Fibroblast of skin of abdomen (primary cell): ENCODE measurements at places on chromosomes 4 and X.

DNA sequence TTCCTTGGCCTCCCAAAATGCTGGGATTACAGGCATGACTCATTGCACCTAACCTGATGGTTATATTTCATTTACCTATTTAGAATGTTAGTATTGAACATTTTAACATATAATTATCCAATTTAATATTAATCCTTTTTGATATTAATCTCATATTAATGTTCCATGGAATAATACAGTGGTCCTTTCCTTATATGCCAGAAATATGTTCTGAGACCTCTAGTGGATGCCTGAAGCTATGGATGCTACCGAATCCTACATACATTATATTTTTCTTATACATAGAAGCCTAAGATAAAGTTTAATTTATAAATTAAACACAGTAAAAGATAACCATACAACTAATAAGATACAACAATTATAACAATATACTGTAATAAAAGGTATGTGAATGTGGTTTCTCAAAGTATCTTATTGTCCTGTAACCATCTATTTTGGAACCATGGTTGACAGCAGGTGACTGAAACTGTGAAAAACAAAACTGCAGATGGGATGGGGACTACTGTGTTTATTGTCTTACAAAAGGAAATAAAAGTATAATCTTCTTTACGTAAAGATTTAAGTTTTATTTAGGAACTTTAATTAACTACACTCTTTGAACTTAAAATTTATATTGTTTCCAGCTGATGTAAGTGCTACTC lies 431.4 kb downstream of the GRID2 start:
- DNase-seq: no peak

DNA sequence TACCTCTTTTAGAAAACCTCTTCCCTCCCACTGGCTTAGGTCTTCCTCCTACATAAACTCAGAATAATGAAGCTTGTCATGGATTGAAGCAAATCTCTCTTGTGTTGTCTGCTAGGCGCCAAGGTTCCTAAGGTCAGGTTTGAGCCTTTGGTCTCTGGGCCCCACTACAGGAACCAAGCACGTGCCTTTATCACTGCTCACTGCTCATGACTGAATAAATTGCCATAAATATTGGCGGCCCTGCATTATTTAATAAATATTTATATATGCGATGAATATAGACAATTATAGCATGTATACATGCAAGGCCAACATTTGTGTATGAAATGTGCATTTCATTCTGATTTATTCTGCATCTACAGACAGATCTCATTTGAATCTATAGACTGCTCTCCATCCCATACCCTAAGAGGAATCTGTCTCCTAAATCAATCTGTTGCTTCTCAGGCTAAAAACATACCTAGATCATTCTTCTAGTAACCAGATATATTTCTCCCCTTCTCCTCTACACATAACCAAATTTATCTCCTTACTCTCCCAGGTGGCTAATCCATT lies 1717.6 kb upstream of the TENM3 start:
- no peak for DNase-seq

GRCh38 chrX:152926279-152926678 lies 28.4 kb downstream of the ZNF185 start:
- DNase-seq: peak; percentile 73

- no peak for DNase-seq
These were observed 503.1 kb upstream of the LCORL start for GRCh38 chr4:18524667-18525066.

GRCh38 chr4:174216799-174217272 lies 66.6 kb downstream of the FBXO8 start:
- no peak for DNase-seq

DNA sequence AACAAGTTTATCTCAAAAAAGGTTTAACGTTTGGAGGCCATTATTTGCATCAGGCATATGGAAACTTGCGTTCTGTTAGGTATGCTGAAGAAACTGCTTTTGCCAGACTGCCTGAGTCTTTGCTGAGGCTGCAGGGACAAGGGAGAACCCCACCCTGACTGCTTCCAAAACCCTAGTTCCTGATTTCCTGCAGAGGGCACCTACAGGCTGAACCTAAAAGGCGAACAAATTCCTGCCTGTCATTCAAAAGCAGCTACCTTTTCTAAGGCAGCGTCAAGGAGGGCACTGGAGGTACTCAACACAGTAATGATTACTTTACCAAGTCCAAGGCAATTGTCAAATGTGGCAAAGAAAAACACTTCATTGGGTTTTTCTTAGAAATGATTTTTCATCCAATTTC lies 578 bp upstream of the CORIN start:
- no peak for DNase-seq

- no peak for DNase-seq
These were observed 40.1 kb upstream of the MGST2 start for GRCh38 chr4:139625482-139625881.

DNA sequence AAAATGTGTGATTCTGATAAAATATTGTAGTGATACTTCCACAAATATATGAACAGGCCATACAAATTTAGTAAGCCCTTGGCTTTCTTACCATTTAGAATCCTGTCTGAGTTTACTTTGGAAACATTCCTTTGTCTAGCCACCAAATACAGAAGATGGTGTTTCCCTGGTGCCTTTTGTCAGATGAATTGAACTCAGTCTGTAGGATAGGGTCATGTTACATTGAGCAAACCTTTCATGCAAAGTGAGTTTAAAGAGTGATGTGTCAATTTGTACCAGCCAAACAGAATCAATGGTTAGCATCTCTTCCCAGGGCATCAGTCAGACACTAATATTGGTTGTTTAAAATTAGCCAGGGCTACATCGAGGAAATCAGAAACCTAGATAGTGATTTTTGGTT lies 1443.4 kb downstream of the ARAP2 start:
- DNase-seq: no peak

DNA sequence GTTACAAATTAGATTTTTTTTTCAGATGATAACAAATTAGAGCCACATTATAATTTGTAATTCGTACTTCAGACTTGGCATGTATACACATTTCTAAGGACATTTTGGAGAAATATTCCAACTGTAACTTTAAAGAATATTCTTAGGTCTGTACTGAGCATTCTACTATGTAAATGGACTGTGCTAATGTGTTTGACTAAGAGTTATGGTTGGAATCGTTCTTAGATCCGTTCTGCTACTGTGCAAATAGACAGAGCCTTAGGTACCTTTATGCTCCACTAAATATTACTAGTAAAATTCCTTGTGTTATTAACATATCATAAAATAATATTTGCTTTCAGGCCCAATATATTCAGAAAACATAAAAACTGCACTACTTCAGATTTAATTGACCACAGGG lies 1180.0 kb upstream of the TENM3 start:
- no peak for DNase-seq

DNA sequence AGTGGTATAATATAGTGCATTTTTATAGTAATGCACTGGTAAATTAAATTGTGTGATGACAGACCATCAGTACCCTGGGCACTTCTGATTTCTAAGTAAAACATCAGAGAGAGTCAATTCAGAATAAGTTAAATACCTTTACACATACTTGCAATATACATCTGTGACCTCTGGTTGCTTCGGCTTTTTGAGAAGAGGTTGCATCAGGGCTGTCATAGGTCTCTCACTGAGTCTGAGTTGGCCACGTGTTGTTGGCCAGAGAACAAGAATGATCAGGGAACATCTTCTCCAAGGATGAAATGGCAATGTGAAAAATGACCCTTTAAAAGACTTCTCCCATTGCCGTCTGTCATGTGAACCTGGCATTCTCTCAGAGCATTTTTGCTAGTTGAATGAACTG lies 36.9 kb upstream of the PUDP start:
- peak; percentile 33 for DNase-seq

- no peak for DNase-seq
These were observed 31.5 kb downstream of the GRIA3 start for GRCh38 chrX:123215397-123216089.

DNA sequence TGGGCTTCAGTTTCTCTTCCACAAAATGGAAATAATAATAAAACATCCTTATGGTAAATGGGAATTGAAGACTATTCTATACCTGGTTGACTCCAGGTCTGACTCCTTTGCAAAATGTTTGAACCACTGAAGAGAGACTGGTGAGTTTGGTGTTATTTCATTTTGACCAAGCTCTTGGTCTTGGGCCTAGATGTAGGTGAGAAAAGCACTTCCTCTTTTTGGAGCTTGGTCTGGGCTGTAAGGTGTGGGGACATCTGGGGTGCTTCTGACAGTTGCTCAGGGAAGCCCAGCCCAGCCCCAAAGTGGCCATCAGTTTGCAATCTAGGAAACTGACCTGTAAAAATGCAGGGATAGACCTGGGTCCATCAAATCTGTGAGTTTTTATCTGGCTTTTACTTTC lies 26.8 kb upstream of the SOD3 start:
- DNase-seq: no peak

GRCh38 chr4:6427439-6428090 lies 44.8 kb downstream of the PPP2R2C start:
- no peak for DNase-seq

- DNase-seq: peak; percentile 62
These were observed 363.8 kb upstream of the FTHL17 start for GRCh38 chrX:31435592-31435991.

GRCh38 chrX:10140264-10140663 lies 16.5 kb upstream of the CLCN4 start:
- DNase-seq: no peak

- peak; percentile 66 for DNase-seq
These were observed 1139.7 kb downstream of the PCDH18 start for GRCh38 chr4:136392576-136392975.

DNA sequence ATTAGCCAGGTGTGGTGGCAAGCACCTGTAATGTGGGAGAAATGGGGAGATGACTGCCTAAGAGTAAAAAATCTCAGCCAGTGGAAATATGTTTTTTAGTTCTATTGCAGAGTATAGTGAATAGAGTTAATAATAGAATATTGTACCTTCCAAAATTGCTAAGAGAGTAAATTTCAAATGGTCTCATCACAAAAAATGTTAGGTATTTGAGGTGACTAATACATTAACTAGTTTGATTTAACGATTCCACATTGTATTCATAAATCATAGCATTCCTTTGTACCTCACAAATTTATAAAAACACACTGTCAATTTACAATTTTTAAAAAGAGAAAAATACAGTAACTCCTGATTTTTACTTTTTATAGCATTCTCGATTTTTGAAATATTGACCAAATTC lies 681.5 kb upstream of the EPHA5 start:
- DNase-seq: peak; percentile 7

GRCh38 chr4:150990250-150990649 lies 24.8 kb downstream of the LRBA start:
- DNase-seq: no peak

DNA sequence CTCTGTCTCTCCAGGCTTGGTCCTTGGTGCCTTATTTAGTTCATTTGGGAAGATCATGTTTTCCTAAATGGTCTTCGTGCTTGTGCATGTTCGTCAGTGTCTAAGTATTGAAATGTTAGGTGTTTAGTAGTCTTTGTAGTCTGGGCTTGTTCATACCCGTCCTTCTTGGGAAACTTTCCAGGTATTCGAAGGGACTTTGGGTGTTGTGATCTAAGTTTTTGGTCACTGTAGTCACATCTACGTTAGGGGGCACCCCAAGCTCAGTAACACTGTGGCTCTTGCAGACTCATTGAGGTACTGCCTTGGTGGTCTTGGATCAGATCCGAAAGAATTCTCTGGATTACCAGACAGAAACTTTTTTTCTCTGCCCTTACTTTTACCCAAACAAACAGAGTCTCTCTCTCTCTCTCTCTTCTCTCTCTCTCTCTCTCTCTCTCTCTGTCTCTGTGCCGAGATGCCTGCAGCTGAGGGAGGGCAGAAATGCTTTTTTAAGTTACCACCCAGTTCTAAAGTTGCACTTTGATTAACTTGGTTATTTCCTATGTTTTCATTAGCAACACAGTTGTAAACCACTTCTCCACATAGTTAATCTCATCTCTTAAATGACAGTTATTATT lies 67.6 kb upstream of the SLC7A3 start:
- DNase-seq: peak; percentile 61

DNA sequence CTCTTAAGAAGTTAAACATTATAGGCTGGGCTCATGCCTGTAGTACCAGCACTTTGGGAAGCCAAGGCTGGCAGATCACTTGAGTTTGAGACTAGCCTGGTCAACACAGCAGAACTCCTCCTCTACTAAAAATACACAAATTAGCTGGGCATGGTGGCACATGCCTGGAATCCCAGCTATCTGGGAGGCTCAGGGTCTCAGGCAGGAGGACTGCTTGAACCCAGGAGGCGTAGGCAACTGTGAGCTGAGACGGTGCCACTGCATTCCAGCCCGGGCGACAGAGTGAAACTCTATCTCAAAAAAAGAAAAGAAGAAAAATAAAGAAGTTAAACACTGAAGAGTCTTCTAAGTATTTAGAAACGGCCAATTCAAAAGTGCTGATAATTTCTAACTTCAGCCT lies 164.3 kb upstream of the GALNTL6 start:
- DNase-seq: no peak

- DNase-seq: no peak
These were observed 25.7 kb upstream of the CSF2RA start for GRCh38 chrX:1242891-1243402.

DNA sequence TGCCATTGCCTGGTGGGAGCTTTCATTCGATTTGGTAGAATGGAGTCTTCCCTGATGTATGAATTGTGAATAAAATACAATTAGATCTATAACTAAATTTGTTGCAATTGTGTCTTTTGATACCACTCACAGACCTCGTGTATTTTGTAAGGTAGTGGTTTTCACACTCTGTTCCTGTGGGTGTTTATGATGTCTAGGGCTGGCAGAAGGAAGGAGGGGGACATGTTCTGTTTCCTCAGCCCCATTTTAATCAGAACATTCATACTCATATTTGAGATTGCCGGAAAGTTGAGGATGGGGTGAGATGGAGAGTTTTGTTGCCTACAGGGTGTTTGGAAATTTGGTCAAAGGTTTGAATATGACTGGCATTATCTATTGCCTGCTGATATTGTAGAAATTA lies 42.9 kb downstream of the PTTG2 start:
- DNase-seq: no peak

DNA sequence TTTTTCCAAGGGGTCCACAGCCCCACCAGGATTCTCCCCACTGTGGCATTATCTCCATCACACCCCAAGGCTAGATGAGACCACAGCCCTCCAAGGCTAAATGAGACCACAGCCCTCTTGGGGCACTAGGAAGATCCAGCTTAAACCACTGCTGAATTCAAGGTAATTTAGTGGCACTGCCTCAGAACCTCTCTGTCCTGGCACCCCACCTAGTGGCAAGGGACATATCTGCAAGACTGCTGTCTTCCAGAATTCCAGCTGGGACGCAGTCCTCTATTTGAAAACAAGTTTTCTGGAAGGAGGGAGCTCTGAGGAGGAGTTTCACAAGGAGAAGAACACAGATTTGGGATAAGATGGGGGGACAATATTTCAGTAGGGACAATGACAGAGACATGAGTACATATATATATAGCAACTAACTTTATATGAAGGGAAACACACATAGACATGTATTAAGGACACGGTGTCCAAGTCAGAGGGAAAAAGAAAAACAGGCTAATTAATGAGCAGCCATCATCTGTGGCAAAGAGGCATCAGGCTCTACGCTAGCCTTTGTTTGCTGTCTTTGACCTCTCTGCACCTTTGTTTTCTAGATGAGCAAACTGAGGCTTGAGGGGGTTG lies 9.3 kb downstream of the CETN2 start:
- DNase-seq: peak; percentile 18

- peak; percentile 0 for DNase-seq
These were observed 34.4 kb downstream of the AGTR2 start for GRCh38 chrX:116204932-116205331.

- peak; percentile 3 for DNase-seq
These were observed 28.3 kb upstream of the AP1S2 start for GRCh38 chrX:15882704-15883539.

- DNase-seq: no peak
These were observed 259.5 kb downstream of the ARHGAP24 start for GRCh38 chr4:85734424-85734831.

- DNase-seq: peak; percentile 22
These were observed 164.3 kb downstream of the RAPGEF2 start for GRCh38 chr4:159266981-159267868.

- peak; percentile 1 for DNase-seq
These were observed 1350.5 kb upstream of the PABPC4L start for GRCh38 chr4:135552131-135552530.
